Kidney tubule cell (primary cell): ENCODE measurements at places on chromosomes 4 and X.
A peak's percentile ranks its signal among the peaks of the same experiment; 100 is the strongest.

- DNase-seq = no peak
Observed at GRCh38 chrX:103092942-103093341, at the start of gene NXF3. NXF3 (minus strand) TSS chrX:103093143; CDS start chrX:103093023, 120 bp downstream.

GRCh38 chrX:110282922-110283321, 35.0 kb downstream of the AMMECR1 start:
- no peak for DNase-seq

- no peak for DNase-seq
Observed at GRCh38 chr4:113483131-113483530, 278.4 kb downstream of the CAMK2D start.

- peak; percentile 37 for DNase-seq
Observed at GRCh38 chr4:155964016-155964891, 10.6 kb upstream of the CTSO start.

- DNase-seq = no peak
Observed at GRCh38 chr4:127441571-127441970, 191.2 kb upstream of the INTU start.

DNA sequence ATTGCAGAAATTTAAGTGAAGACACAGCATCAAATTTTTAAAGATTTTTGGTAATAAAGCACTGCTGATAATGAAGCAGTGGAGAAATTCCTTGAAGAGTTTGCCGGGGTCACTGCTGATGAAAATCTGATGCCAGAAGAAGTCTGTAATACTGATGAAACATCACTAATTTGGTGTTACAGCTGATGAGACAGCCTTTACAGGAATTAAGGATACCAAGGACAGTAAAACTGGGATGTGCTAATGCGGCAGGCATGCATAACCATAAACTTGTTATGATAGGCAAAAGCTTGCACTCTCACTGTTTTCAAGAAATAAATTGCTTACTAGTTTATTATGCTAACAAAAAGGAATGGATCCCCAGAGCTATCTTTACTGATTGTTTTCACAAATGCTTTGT, 52.9 kb upstream of the VEGFC start:
- peak; percentile 9 for DNase-seq

GRCh38 chr4:113050371-113050755, 910 bp downstream of the ANK2 start:
- DNase-seq = no peak

GRCh38 chrX:103918050-103918449, 44.4 kb upstream of the TMSB15B start:
- DNase-seq = peak; percentile 79

DNA sequence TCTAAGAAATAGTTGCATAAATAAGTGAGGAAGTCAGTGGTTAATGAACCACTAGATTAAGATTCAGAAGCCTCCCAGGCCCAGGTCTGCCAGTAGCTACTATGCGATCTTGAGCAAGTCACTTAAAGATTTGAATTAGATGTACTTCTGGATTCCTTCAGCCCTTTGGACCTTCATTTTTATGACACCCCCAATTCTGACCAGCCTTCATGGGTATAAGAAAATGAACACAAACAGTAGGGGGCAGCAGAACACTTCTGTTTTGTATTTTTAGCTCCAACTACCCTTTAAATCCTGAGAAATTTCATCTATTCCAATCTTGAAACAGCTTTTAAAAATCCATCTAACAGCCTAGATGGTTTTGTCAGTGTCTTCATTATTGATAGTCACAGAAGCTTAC, 19.0 kb downstream of the TMEM47 start:
- DNase-seq = peak; percentile 53

- no peak for DNase-seq
Observed at GRCh38 chrX:151081016-151081415, 95.4 kb upstream of the GPR50 start.

DNA sequence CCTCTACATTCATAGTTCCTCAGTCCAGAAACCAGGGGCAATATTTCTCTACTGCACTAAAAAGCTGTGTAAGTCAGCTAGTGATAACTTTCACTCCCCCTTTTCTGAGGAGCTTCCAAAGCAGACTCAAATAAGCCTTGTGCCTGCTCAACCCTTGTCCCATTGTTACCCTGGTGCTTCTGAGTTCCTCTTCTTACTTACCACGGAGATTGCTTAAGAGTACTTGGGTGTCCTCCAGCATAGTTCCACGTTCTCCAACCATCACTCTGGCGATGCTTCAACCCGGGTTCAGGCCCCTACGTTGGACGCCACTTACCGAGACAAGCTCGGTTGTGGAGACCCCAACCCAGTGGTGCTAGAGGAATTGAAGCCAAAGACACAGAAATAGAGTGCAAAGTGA, 71.6 kb downstream of the ADAM29 start:
- no peak for DNase-seq

GRCh38 chr4:108443585-108443984, 176.8 kb upstream of the RPL34 start:
- no peak for DNase-seq

DNA sequence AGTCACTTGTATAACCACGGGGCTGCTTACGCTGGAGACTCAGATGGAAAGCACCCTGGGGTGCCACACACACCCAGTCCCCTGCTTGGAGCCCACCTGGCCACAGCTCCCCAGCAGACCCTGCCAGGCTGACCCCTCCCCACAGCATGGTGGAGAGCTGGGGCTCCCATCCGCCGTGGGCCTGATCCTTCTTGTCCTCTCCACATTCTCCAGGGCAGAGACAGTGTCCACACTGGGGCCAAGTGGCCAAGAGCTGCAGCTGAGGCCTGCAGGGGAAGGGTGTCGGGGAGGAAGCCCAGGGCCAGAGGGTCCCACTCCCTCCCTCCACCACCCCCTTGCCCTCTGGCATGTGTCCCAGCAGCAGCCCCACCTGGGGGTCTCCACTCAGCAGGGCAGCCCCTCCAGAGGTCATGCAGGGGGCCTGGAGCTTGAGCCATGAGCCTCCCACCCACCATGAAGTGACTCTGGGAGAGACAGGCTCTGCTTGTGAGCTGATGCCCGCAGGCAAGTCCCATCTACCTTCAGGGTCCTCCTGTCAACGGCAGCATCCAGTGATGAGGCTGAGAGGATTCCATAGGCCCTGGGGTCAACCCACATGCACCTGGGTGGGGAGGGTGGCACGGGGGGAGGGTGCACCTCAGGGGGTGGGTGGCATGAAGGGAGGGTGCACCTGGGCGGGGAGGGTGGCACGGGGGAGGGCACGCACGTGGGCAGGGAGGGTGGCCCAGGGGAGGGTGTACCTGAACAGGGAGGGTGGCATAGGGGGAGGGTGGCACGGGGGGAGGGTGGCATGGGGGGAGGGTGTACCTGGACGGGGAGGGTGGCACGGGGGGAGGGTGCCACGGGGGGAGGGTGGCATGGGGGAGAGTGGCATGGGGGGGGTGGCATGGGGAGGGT, 56.4 kb downstream of the FAM53A start:
- no peak for DNase-seq

DNA sequence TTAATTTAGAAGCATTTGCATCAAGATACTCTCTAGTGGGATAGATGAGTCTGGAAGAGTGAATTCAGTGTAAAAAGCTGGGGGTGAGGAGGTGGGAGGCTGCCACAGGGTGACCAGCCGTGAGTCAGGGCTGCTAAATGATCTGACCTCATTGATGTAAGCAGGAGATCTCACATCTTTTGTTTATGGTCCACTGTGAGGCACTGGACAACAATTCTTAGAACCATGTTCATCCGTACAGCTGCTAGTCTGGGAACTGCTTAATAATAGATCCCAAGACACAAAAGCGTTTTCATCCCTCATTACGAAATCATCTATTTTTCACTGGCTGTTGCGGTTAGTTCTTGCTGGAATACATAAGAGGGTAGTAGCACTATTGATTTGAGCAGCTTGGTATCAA, 14.1 kb downstream of the KLF3 start:
- DNase-seq = peak; percentile 70

GRCh38 chr4:159779716-159780115, 676.8 kb downstream of the RAPGEF2 start:
- no peak for DNase-seq

DNA sequence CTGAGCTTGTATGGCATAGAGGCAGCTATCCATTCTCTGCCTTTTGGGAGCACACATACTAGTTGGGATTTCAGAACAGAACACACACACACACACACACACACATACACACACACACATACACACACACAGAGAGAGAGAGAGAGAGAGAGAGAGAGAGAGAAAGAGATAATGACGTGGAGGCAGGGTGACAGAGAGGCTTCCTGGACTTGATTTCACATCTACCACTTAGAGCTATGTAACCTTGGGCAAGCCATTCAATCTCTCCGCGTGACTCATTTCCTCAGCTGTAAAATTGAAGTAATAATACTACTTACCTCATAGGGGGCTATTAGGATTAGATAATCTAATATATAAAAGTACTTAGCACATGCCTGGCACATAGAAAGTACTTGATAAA, 12.3 kb upstream of the GRIA3 start:
- DNase-seq = peak; percentile 68

DNA sequence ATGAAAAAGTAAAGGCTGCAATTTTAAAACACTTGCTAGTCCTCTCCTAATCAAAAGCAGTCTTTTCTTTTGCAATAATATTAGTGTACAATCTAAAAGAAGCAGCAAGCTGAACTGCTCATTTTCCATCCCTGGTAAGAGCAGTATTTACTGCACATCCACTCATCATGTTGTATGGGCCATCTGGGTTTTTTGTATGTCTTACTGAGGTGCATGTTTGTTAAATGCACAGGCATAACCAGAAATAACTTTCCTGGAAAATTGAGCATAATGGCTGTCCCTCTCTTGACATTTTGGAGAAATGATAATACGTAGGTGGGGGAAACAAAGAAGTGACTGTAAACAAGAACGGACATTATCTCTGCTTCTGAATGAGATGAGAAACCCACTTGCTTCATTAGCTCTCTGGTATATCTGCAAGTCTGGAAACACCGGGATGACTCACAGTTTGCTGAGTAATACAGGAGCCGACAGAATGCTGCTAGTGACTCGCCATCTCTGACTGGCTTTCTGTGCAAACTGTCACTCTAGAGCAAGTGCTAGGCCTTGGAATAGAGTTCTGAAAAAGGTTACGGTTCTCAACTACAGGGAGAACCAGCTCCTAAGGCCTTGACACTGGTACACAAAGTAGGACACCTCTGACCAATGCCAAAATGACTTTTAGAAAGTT, 85.7 kb upstream of the MTM1 start:
- peak; percentile 86 for DNase-seq

DNA sequence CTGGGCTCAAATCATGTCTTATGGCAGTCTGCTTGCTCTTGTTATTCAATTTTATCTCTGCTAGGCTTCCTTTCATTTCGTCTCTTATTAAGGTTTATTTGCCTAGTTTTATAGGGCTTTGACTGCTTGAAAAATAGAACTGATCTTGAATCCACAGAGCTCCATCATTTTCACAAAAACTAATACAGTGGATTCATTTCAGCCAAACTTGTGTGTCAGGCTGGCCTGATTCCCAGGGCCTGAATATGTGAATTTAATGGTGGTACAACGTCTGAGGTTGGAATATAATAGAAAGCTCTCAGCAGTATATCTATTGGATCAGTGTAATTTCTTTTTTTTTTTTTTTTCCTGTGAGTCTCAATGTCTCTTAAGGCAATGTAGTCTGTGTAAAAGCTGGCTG, 123.3 kb downstream of the POU4F2 start:
- DNase-seq = no peak

- DNase-seq = no peak
Observed at GRCh38 chr4:117907646-117908045, 126.6 kb upstream of the NDST3 start.

DNA sequence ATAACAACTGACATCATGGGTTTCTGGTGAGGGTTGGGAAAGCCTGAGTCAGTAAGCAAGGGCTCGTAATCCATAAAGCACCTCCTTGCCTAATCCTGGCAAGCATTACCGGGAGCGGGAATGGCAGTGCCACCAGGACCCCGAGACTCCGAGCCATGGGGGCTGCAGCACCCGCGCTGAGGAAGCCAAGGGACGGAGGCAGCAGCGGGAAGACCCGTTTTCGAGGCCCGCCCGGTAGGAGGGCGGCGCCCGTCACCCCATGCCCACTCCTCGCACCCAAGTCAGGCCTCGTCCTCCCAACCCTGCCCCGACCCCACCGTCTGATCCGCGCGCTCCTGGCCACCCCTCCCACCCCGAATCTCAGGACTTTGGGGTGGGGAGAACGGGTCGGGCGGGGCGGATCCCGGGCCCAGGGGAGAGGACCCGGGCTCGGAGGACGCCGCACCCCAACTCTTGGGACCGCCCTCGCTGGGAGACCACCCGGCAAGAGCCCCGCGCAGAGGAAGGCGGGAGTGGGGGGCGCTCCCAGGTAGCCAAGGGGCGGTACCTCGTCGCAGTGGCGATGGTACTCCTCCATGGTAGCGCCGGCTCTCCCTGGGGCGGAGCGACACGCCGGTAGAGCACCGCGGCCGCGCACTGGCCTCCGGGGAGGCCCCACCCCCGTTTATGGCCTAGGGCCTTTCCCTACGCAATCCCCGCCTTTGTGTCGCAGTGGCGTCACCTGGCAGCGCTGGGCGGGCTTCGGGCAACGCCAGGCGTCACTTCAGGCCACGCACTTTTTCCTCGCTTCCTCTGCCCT, at the start of gene DYNLT3:
Gene DYNLT3 (minus strand): TSS at position 638 of the 799 bp plus-strand sequence. CDS start 61 bp downstream, at position 577.
- DNase-seq = peak; percentile 83

DNA sequence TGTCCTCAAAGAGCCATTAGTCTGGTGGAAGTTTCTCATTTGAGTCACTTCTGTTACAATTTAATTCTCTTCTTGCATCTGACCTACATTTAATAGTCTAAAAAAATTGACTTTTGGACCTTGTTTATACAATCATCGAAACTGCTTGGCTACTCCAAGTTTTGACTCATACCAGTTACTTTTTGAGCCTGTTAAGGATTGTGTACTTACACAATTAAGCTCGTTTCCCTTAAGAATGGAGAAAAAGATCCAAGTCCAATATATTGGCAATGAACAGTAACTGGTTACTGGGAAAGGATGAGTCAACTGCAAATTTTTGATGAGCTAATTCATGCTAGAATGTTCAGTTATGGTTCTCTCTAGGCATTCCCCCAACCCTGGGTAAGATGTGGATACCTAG, 58.2 kb downstream of the DCX start:
- DNase-seq = peak; percentile 59

DNA sequence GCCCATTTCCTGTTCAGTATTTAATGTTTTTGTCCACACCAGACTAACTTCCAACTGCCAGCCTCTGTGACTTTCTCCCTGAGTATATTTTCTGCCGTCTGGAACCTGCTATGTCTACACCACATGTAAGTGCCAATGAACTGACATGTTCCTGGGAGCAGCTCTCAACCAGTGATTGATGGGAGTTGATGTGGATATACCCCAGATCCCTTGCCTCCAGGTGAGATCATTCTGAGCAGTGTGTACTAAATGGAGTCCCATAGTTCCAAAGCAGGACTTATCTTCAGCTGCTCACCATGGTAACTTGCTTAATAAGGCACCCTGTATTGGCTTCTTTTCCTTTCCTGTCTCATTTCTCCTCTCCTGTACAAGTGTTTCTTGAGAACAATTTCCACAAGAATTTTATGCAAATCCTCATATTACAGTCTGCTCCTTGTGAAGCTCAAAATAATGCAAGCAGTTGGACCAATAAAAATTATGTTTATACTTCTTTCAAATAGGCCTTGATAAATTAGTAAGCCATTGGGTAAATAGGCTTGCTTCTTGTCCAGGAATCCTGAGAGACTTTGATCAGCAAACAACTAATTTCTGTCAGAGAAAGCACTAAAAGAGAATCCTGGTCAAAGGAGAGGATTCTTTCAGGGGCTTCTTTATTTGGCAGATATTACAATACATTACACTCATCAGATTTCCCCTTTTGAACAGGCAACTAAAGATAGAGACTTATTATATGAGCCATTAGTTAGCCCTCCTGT, 911.7 kb upstream of the NDST4 start:
- DNase-seq = no peak

GRCh38 chr4:109026588-109026987, 263.7 kb upstream of the ETNPPL start:
- no peak for DNase-seq
